Kidney glomerular epithelial cell (primary cell): ENCODE measurements at places on chromosomes 5 and 9.

DNA sequence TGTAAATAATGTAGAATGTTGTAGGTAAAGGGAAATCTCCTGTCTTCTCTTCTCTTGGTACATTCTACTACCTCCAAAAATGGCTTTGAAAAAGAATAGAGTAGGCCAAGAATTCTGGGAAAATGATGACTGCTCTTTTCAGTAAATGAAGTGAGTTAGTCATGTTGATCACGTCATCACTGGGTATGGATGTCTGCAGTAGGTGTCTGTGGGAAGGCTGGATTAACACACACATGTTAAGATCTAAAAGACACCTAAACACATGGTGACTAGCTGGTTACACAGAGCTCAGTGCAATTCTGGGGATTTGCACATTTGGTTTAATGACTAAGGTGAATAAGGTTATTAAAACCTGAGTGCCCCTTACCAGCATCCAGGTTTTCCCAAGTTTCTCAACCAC is 161.5 kb downstream of the CEP120 start:
- no peak for DNase-seq

GRCh38 chr5:138110266-138110963 is 26.6 kb downstream of the WNT8A start:
- peak; percentile 21 for DNase-seq

DNA sequence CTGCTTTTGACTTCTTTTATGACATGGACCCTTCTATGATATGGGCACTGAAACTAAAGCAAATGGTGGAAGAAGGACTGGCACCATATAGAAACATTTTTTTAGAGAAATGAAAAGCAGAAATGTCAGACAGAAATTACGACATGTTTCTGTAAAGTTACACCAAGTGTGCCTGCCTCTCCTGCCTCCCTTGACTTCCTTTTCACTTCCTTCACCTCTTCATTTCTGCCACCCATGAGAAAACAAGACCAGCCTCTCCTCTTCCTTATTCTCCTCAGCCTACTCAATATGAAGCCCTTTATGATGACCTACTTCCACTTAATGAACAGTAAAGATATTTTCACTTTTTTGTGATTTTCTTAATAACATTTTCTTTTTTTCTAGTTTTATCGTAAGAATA is 44.5 kb downstream of the ERCC6L2 start:
- DNase-seq = no peak

- no peak for DNase-seq
These were observed 190.9 kb downstream of the FSTL4 start for GRCh38 chr5:133421394-133421793.

- DNase-seq = no peak
These were observed 13.3 kb upstream of the NKD2 start for GRCh38 chr5:995318-995717.

DNA sequence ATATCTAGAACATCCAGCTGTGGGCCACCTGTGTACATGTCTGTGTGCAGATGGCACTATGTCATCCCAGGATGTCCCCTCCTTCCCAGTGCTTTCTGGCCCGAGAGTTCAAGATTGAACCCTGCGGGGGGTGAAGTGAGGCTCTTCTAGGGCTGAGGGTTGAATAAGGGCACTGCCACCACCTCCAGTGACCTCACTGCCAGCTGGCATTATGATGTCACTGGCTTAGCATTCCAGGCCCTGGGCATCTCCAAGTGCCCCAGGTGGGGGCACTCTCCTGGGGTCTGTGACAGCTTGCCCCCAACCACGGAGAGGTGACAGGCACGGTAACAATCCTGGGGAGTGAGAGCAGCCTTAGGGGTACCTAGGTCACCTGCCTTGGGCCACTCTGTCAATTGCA is 27.1 kb downstream of the CXXC5 start:
- no peak for DNase-seq

GRCh38 chr9:91162784-91163443 is 198.8 kb downstream of the AUH start:
- DNase-seq = no peak

- DNase-seq = no peak
These were observed 145.3 kb downstream of the ADGRV1 start for GRCh38 chr5:90703932-90704331.

DNA sequence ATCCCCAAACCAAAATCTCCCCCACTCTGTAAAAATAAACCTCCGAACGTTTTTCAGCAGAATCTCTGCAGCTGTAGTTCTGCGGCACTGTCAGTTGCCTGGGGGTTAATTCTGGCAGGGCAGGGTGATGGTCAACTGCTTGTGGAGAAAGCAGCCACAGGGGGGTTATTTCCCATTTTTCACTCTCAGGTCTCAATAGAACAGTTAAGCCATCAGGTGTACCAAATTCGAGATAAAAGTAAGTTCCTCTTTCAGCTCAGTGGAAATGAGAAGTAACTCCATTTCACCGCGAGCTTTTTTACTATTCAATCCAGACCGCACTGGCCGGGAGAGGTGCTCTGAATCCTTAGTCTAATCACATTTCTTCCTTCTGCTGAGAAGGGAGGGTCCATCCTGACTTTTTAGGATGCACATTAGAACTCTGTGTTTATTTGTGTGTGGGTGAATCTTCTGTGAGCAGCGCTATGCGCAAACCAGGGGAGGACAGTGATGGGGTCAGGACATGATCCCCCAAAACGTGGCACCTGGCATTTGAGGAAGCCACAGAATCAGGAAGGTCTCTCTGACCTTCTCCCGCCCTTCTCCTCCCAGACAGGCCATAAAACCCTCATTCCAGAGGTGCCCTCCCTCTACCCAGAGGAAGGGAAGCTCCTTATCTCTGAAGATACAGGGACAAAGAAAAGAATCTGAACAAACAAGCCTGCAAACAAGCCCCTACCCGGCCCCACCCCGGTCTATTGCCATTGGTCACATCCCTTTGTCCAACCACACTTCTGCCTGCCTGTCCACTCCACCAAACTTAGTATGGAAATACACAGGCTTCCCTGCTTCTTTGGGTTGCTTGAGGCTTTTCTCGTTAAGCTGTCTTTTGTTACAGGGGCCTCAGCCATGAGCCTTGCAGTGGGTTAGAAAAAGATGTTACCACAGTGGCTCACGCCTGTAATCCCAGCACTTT is 229.0 kb downstream of the ROR2 start:
- no peak for DNase-seq

DNA sequence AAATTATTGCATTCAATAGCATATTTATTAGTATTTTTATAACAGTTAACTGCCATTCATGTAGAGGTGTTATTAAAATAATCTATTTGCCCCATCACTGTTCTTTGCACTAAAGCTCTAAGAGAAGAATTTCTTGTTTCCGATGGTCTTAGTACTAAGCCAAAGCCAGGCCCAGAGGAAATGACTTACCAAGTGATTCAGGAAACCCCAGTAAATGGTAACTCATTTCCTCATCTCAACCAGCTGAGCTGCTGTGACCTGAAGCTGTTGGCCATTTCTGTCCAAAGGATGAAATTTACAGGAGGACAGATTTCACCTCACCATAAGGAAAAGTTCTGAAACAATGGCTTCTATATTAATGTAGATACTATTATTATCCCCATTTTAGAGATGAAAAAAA is 117.0 kb downstream of the PIK3R1 start:
- no peak for DNase-seq

DNA sequence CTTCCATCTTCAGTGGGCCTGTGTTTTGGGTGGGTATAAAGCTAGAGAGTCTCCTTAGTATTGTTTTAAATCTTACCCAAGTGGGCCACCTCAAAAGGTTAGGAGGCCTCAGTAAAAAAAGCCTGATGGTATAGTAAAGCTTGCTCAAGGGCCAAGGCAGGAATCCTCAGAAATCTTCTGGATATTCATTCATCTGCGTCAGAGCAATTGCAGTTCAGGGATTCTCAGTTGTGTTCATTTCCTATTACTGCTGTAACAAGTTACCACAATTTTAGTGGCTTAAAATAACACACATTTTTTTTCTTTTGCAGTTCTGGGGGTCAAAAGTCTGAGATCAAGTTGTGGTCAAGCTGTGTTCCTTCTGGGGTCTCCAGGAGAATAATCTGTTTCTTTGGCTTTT is 985.5 kb downstream of the TLE4 start:
- DNase-seq = no peak
